ENCODE measurements at places on chromosomes 3 and 15.

DNA sequence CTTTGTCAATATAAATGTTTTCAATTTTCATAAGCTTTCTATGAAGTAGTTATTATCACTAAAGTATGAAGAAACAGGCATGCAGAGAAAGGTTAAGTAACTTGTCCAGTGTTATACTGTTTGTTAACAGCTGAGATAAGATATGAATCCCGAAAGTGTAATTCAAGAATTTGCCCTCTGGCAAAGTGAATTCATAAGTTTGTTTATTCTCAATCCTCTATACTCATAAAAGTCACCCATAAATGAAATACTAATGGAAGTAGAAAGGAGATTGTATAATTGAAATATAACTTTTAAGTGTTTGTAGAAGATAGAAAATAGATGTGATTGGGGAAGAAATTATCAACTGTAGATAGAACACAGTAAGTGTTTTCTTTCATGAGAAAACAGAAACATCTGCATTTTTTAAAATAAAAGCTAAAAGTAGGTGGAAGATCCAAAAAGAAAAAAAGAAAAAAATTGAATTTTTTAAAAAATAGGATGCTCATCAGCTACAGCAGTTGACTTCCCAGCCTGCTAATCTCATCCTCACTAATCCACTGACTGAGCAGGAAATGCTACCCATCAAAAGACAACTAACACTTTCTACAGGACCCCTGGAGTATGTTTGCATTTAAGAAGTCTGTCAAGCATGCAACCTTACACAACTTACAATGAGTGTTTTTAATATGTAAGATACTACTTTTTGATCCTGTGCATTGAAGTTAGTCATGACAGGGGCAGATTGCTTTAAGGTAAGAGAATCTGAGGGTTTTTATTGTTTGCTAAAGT is 878.1 kb downstream of the SI start:
- no peak for DNase-seq

DNA sequence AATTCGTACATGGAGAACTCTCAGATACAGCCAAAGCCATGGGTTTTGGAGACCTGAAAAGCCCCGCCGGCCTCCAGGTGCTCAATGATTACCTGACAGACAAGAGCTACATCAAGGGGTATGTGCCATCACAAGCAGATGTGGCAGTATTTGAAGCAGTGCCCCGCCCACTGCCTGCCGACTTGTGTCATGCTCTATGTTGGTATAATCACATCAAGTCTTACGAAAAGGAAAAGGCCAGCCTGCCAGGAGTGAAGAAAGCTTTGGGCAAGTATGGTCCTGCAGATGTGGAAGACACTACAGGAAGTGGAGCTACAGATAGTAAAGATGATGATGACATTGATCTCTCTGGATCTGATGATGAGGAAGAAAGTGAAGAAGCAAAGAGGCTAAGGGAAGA is 23.5 kb downstream of the MYO5A start:
- DNase-seq, result no peak

DNA sequence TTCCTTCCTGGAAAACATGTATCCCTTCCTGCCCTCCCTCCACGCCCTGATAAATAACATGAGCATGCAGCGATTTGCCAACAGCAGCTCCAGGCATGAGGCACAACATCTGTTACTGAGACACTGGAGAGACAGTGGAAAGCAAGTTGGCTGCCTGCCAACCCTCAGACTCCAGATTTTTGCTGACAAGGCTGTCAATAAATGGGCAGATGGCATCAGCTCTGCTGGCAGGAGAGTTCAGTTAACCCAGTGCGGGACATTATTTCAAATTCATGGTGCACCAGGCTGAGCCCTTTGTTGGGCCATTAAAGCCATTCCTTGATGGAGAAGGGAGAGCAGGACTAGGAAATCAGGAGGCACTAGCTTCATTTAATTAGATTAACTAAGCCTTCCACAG is 293.3 kb downstream of the MEX3B start:
- DNase-seq, result no peak

- peak; percentile 46 for DNase-seq
Observed at GRCh38 chr3:196774191-196774820, 34.6 kb downstream of the PAK2 start.

GRCh38 chr15:57025264-57025926 is 107.0 kb downstream of the TCF12 start:
- DNase-seq, result peak; percentile 28

DNA sequence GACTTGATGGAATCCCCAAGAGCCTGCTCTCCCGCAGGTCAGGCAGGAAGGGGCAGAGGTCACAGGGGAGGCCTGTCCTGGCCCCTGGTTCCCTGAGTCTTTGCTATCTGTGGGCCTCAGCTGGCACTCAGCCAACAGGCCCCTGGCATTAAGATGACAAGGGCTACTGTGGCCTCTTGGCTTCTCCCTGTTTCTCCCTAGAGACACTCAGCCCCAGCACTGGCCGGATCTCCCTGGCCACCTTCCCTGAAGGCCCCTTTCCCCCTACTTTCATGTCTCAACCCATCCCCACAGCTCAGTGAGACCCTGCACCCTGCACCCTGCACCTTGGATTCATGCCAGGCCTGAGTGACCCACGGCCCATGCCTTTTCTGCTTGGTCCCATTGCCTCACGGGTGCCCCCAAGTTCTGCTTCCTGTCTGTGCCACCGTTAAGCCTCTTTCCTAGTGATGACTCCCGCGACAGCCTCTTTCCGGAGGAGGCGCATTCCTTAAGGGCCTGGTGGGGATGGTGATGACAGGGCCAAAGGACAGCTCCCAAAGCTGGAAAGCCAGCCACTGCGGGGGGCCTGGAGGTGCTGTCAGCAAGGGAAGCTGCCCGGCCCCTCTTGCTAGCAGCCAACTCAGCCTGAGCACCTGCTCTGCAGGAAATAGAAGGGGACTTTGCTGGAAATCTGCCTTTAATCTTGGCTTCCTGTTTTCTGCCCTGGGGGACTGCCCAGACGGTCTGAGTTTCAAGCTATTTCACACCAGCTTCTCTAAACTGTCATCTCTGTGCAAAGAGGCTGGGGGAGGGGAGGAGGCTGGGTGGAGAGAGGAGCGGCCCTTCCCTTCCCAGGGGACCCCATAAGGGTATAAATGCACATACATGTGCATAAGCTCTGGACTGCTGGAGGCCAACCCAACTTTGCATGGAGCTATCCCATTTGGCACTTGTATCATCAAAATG is 4.8 kb upstream of the CSK start:
- DNase-seq, result no peak

DNA sequence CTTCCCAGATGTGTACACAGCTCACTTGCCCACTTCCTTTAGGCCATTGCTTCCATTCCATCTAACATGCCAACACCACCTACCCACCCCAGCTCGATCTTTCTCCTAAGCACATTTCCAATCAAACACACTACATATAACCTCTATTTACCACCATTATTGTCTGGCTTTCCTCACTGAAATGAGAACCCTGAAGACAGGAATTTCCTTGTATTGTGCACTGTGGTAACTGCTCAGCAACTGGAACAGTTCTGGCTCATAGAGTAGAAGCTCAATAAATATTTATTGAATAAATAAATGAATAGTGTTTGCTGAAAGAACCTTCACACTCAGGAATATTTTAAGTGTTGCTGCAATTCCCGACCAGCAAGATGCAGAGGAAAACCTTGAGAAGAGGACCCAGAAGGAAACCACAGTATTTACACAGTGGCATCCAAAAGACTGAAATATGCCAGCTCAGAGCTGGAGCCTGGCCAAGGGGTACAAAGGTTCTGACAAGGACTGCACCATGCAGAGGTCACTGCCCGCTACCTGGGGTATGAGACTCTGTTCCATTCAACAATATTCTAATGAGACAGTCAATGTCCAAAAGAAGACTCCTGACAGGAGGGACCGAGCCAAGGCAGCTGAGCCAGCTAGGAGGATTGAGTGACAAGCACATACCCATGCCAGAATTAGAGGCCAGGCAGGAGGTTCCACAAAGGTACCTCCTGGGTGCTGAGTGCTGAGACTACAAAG is 168.8 kb downstream of the NUP210 start:
- DNase-seq, result no peak

GRCh38 chr3:104367000-104367399 is 999.7 kb upstream of the ALCAM start:
- DNase-seq, result no peak

DNA sequence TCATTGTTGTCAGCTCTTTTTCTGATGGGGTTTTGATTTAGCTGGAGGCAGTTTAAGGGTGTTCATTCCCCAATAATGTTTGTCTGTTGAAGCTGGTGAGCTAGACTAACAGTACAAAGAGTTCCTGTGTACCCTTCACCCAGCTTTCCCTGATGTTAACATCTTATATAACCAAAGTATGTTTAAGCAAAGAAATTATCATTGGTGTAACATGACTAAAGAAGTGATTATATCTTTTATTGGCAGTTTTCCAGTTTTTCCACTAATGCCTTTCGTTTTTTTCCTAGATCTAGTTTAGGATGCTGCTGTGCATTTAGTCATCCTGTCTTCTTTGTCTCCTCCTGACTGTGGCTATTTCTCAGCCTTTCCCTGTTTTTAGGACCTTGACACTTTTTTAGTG is 165.6 kb downstream of the LPP start:
- DNase-seq, result no peak

DNA sequence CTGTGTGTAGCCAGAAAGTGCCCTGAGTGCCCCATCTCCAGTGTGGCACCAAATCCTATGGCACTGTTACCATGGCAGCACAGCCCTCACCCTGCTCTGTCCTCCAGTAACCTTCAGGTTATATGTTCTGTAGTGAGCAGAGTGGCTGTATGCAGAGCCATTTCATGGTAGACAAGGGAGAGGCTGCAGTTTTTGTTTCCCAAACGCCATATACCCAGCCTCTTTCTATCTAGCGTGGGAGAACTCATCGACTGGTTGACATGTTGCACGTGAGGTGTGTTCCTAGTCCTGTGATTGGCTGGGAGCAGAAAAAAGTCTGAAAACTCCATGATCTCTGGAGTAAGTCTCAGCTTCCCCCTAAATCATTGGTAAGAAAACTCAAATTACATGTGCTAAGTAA is 2.0 kb downstream of the SIDT1 start:
- no peak for DNase-seq

DNA sequence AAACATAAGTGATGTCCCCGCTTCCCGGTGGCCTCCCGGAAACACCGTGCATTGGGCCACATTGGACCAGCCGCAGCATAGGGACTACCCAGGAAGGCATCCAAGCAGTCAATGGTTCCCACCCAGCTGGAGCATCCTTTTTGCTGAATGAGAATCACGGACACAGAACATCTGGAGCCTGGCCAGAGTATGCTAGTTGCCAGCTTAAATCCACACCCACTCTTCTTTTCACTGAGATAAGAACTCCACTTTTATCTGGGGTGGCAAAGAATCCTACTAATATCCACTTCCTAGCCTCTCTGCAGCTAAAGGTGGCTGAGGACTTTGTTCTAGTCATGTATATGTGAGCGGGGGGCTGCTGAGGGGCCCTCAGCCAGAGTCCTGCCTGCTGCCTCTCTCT is 95.2 kb upstream of the PLXNA1 start:
- DNase-seq, result no peak

- DNase-seq, result no peak
Observed at GRCh38 chr3:55897573-55898224, 410.6 kb upstream of the WNT5A start.

DNA sequence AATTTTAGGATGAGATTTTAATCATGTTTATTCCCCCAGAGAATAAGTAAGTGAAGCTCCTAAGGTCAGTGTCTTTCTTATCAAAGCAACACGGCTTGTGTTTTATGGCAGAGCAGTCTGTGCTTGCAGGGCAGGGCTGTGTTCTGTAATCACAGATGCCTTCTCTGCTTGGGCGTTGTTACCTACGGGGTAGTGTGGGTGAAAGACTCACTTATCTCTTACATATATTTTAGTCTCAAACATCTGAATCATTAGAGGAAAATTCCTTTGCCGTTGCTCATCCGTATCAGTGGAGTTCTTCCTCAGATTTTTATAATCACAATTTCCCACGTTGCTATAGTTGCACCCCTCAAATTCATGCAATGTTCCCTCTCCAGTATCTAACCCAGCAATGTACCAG is 271.7 kb upstream of the MEIS2 start:
- DNase-seq, result no peak

DNA sequence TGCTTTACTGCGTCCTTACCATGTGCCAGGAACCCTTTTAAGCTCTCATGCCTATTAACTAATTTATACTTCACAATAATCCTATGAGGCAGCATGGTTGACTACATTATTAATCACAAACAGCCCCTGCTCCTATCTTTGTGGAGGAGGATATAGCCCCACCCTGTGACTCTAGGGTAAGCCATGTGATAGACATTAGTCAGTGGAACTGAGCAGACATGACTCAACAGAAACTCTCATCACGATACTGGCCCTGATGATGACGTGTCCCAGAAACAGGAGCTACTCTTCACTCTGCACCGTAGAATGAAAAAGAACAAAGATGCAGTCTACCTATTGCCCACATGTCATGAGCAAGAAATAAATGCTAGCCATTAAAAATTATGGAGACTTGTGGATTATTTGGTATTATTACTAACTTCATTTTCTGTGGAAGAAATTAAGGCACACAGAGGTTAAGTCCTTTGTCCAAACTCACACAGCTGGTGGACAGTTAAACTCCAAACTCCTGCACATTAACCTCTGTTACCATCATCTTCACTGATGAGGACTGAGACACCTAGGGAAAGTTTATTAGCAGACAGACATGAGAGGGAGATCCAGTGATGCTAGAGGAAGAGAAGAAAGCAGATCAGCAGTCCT is 51.2 kb downstream of the CFAP20DC start:
- peak; percentile 86 for DNase-seq

GRCh38 chr15:93348711-93349545 is 259.9 kb upstream of the RGMA start:
- DNase-seq, result no peak

DNA sequence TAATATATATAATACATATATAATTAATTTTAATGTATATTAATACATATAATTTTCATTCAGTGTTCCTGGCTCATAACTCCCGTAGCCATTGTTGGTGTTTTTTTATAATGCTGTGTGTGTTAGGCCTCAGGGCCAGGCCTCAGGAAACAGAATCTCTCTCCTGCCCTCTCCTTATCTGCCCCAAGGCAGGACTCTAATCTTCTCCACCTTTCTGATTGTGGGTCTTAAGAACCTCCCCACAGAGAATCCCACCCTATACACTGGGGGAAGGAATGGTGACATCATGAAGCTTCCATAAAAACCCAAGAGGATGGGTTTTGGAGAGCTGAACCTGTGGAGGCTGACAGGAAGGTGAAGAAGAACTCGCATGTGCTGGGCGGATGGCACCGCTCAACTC is 4.0 kb upstream of the FMN1 start:
- no peak for DNase-seq

Measured in GM04504 (cell line).